Cortex of kidney (tissue), 1 donor: ENCODE measurements at places on chromosomes 2 and 18.

GRCh38 chr18:2805970-2806943 is 40.5 kb upstream of the EMILIN2 start:
- DNase-seq, result no peak

GRCh38 chr2:241673189-241673663 is 13.4 kb downstream of the DTYMK start:
- DNase-seq, result no peak

GRCh38 chr2:106542746-106543359 is 55.7 kb downstream of the CD8B2 start:
- no peak for DNase-seq

DNA sequence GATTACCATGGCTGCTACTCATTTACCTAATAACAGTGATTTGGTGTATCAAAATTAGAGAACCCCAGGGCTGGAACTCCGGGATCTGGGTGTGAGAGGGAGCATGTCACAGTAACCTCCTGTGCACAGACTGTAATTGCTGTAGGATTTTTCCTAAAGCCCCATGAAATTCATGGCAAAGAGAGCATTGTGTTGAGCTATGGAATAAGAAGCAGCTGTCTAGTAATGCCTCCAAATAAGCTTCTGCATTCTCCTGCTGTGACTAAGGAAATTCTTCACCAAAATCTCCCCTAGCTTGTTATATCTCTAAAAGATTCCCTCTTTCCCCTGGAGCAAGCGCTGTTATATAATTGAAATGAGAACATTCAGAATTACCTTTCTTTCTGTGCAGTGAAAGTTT is 158.1 kb upstream of the SPATS2L start:
- no peak for DNase-seq

- no peak for DNase-seq
Measured at GRCh38 chr2:235542733-235543127, 48.9 kb downstream of the AGAP1 start.

GRCh38 chr2:37582481-37583220 is 88.8 kb downstream of the CDC42EP3 start:
- DNase-seq, result no peak

GRCh38 chr2:129891341-129892320 is 87.8 kb upstream of the RAB6C start:
- no peak for DNase-seq

GRCh38 chr18:2654169-2654927 is 1.2 kb upstream of the SMCHD1 start:
- DNase-seq, result no peak

GRCh38 chr18:58102875-58103274 is 58.8 kb downstream of the NEDD4L start:
- no peak for DNase-seq

DNA sequence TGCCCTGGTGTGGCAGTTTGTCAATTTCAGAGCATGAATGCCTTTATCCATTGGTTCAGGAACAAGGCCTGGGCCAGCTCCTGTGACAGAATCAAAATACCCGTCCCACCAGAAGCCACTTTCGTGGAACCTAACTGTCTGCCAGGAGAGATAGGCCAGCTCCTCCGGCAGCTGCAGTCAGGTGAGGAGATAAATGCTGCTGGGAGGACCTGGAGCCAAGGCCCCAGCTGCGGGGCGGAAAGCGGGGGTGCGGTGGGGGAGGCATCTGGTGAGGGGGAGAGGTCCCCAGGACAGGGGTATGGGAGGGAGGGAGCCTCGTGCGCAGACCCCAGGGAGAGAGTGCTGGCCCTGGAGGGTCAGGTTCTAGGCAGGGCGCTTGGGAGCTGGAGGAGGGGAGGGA is 4.4 kb upstream of the ASB1 start:
- no peak for DNase-seq

GRCh38 chr2:189576396-189576795 is 4.2 kb downstream of the SLC40A1 start:
- DNase-seq, result no peak

- DNase-seq, result no peak
Measured at GRCh38 chr2:62014102-62014501, 108.6 kb downstream of the COMMD1 start.

DNA sequence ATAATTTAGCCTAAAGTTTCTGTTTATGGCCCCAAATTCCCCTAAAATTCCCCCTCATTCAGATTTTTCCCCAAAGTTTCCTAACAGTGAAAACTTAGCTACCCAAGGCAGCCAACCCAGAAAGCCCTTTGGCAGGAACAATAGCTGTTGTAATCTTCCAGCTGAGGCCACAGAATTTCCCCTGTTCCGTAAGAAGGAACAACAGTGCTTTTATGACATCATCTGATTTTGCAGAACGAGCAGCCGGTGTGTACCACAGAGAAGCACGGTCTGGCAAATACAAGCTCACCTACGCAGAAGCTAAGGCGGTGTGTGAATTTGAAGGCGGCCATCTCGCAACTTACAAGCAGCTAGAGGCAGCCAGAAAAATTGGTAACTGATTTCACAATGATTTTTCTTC is 6.3 kb downstream of the TNFAIP6 start:
- DNase-seq, result no peak

DNA sequence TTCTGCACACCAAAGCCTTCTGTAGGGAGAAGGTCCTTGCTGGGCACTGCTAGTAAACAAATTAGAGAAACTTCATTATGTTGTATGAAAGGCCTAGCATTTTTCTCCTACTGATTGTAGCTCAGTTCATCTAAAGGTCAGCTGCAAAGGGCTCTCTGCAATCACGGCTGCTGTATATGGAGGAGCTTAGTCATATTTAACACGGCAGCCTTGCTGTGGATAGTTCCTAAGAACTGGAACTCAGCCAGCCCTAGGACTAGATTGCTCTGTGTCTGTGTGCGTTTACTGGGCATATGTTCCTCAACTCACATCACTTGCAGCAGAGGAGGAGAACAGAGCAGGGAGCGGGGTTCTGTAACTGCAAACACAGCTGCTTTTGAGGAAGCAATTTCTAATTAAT is 1103.9 kb upstream of the KLHL29 start:
- DNase-seq, result no peak

DNA sequence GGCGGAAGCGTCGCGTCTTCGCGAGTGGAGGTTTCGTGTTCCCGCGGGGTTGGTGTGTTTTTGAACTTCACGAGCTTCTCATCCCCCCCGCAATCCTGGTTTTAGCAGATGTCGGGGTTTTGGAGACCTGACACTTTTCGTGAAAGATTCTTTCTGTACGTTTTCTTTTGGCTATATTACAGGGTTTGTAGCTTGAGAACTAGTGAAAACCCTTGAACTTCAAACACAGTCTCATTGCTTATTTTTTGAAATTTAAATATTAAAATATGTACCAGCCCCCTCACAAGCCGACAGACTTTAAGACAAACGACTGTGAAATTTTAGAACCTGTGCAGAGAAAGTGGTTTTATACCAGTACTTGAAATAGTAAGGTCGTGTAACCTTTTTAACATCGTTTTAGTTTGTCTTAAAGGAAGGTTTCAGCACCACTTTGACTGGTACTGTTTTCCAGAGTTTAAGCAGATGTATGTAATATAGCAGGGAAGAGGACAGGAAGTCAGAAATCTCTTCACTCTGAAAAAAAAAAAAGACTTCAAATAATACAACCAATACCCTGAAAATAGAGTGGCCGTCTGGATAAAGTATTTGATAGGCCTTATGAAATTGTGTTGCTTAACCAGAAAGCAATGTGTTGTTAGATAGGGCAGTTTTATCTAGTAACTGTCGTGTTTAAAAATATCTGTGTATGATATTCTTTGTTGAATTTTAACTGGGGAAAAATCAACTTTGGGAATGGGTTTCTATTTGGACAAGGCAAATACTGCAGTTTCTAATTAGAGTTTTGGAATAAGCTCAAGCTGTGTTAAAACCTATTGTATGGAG is 1.4 kb downstream of the SPATS2L start:
- DNase-seq, result no peak

GRCh38 chr2:155145758-155146229 is 447.3 kb downstream of the KCNJ3 start:
- no peak for DNase-seq

DNA sequence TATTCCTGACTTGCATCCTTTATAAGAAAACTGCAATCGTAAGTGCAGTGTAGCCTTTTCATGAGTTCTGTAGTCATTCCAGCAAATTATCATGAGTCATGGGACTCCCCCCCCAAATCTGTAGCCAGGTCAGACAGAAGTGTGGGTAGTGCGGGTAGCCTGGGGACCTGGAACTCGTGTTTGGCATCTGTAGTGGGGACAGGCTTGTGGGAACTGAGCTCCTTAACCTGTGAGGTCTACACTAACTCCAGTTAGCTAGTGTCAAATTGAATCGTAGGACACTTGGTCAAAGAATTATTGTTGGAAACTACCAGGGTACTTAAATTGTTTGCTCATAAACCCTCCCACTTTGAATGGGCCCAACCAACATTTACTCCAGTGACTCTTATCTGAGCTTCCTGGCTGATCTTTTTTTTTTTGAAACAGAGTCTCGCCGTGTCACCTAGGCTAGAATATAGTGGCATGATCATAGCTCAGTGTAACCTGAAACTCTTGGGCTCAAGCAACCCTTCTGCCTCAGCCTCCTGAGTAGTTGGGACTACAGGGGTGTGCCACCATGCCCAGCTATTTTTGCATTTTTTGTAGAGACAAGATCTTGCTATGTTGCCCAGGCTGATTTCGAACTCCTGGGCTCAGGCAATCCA is 12.4 kb downstream of the PFN4 start:
- no peak for DNase-seq

- no peak for DNase-seq
Measured at GRCh38 chr18:50696929-50697328, 122.9 kb downstream of the MRO start.

DNA sequence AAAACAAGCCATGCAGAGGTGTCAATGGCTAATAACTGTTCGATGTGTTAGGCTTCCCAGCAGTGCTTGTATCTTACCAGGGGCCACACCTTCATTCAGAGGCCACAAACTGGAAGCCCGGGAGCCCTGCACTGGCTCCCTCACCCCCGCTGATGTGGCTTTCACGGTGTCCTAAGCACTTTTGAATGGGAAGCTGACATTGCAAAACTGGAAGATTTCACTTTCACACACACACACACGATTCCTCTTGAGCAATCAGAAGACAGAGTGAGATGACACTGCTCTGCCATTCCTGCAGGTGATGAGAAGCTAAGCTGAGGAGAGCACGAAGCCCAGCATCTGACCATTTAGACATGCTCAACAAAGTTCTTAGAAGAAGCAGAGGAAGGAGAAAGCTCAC is 8.6 kb upstream of the ZNF407 start:
- DNase-seq, result no peak

DNA sequence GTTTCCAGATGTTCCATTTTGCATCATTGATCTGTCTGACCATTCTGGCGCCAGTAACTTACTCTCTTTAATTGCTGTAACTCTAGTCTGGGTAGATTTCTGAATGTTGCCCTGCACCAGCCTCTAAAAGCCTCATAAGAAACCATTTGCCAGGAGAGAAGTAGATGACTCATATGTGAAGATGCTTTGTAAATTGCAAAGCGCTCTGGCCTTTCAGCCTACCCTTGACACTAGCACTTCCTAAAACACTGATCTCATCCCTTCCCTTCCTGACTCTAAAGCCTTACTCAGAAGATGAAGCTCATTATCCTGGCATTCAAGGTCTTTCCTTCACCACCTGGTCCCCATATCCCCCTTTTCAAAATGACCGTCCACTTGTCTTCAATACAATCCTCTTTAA is 193.2 kb upstream of the MEX3C start:
- DNase-seq, result no peak

DNA sequence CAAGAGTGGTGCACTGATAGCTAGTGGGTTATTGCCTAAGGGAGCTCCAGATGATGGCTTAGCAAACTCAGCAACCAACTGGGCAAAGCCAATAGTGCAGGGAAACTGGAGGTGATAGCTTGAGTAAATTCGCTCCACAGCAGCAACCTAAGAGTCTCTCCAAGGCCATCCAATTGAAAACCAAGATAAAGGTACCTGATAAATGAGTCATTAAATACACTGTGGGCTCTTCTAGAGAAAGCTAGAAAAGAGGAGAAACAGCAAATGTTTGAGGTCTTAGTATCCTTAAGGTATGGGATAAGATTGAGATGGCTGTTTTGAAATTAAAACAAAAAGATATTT is 197.8 kb upstream of the ERBB4 start:
- no peak for DNase-seq

GRCh38 chr2:200787351-200788120 is 24.2 kb upstream of the BZW1 start:
- DNase-seq, result no peak

- DNase-seq, result no peak
Measured at GRCh38 chr18:41004324-41004723, 950.7 kb upstream of the PIK3C3 start.

DNA sequence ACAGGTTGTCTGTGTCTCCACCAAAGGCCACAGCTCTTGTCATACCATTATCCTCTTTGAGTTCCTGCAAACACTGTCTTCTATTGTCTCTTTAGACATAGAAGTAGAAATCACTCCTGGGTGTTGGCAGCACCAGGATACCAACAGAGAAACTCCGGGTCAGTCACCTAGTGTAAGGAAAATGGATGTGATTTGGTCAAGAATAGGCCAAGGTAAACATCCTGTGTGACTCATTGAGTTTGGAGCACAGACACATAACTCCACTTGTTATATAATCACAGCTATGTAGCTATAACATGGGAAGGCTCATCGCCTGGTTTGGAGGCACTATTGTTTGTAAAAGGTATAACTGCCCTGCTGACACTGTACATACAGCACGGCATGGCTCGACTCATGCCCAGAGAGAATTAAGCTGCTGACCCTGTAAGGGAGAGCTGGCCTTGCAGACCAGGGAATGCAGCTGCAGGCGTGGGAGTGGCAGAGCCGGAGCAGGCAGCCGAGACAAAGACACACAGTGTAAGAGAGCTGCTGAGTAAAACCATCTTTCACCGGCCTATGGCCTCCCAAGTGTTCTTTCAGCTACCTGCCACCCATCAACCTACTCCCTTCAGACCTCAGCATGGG is 3.4 kb upstream of the TXNL1 start:
- DNase-seq, result no peak

- DNase-seq, result no peak
Measured at GRCh38 chr2:39938035-39938835, 159.2 kb upstream of the THUMPD2 start.

- DNase-seq, result no peak
Measured at GRCh38 chr2:178237488-178238153, 43.3 kb downstream of the OSBPL6 start.

DNA sequence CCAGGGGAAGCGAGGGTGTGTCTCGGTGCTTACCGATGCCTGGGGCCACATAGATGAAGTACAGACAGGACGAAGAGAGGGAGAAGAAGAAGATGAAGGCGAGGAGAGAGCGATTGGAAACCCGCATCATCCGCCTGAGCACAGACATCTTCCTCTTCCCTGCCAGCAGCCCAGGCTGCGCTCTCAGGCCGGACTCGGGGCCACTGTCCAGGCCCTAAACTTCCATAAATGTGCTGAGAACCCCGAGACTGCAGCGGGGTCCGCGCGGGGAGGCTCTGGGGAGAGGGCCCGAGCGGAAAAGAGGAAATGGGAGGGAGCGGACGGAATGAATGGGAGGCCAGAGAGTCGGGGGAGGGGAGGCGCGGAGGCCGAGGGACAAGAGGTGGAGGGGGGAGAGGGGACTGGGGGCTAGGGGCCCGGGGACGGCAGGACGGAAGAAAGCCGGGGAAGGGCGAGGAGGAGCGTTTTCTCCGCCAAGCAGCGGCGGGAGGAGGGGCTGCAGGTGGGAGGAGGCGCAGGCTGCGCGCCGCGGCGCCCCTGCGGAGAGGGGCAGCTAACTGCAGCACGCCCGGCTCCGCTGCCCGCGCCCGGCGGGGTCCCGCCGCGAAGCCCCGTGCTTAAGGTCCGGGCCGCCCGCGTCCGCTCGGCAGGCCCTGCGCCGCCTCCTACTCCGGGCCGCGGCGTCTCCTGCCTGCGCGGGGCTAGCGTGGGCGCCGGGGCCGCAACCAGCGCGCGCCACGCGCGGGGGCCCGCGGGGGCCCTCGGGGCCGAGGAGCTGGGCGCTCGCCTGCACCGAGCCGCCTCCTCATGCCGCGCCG is at the start of gene B4GALT6:
Gene B4GALT6, minus strand, starts transcription at position 303 of the 818 bp plus-strand sequence. Its CDS starts 155 bp downstream, at position 148.
- no peak for DNase-seq

GRCh38 chr2:6449343-6449742 is 416.4 kb downstream of the CMPK2 start:
- no peak for DNase-seq
